Stimulated activated CD8-positive, alpha-beta memory T cell treated with anti-CD3 and anti-CD28 coated beads, Interleukin-7, amount 100 ng/mL, for 48 hours (primary cell): ENCODE measurements at places on chromosomes 13 and 19.

DNA sequence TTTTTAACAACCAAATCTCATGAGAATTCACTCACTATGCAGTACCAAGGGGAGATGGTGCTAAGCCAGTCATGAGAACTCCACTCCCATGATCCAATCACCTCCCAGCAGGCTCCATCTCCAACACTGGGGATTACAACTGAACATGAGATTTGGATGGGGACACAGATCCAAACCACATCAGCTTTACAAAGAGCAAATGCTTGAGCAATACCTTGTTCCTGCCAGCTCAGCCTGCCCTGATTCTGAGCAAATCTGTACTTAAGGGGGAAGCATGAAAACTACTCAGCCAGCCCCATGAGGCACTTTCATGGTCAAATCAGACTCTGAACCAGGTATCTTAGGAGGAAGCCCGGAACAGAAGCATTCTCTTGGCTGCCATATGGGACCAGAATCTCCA, 259.9 kb downstream of the TBC1D4 start:
- DNase-seq = no peak

DNA sequence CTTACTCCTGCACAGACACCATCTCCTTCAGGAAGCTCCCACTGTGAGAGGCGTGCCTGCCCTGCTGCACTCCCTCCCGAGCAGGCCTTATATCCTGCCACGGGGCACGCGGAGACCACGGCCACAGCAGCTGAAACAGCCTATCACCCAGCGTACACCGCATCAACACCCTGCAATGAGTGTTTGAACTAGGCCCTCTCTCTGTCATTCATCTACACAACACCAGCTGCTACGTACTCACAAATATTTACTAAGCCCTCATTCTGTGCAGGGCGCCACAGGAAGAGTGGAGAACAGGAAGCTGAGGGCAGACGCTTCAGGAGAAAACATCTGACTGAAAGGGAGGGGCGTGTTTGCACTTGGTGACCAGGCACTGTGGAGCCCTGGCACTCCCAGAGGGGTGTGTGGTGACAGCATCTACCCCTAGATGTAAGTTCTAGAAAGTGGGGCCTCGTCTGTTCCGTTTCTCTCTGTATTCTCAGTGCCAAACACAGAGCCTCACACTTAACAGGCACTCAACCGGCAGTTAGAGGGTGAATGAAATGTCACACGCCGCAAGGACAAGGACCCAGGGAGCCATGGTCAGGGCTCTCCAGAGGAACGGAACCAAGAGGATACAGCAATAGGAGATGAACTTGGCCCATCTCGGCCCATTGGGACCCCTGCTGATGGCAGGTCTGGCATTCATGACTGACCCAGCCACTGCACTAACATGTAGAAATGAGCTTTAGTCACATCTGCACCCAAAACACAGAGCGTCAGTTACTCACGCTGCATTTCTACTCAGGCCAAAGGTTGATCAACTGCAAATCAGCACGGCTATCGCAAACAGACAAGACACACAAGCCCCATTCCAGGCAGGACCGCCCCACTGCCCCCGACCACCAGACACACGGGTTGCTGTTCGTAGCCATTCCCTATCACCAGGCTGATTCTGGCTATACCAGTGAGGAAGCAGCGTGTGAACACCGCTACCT, 15.7 kb downstream of the RANBP3 start:
- no peak for DNase-seq

DNA sequence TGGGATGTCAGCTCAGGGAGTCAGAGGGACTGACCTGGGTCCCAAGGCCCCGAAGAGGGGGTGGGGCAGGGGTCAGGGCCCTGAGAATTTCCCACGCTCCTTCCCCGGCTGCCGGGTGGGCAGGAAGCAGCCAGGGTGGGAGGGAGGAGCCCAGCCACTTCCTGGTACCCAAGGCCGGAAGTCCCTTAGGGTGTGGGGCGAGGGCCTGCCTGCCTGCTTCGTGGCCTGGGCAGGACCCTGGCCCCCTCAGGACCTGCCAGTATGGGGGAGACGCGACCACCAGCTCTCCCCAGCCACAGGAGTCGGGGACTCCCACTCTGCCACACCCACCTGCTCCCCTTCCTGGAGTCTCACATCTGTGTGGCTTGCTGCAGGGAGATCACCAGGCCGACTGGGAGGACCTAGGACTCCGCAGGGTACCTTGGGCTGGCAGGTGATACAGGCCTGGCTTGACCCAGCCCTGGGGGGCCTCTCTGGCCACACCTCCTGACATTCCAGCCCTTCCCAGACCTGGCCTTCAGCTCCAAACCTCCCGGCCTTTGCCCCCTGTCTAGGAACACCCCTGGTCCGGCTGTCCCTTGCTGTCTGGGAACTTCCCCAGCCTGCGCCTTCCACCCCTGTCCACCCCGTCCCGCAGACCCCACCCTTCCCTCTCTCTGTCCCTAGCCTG, 9.8 kb upstream of the CIRBP start:
- peak; percentile 66 for DNase-seq

DNA sequence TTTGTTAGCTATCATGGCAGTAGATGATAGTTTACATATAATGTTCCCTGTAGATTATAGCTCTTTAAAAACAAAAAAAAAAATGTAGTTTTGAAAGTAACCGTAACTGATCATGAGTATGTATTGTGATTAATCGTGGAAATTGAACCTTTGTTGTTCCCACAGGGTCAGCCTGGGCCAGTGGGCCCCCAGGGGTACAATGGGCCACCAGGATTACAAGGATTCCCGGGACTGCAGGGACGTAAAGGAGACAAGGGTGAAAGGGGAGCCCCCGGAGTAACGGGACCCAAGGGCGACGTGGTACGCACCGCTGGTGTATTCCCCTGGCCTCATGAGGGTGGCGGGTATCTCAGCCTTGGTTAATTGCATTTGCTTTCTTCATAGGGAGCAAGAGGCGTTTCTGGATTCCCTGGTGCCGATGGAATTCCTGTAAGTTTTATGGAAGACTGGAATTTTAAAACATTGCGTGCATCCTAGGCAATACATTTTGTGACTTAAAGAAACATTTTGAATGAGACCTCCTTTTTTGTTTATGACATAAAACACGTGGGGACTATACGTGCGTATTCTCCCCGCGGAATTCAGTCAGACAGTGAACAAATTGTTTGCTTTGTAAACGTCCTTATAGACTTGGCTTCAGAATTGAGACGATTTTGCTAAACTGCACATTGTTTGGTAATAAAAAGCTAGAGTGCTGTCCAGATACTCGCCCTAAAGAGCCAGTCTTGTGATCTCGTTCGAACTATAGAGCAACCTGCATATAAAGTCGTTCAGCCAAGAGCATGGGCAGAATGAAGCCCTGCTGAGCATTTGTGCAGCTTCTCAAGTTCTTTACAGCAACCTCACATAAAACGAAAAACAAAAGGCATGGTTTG, 117.7 kb downstream of the COL4A2 start:
- DNase-seq = no peak

DNA sequence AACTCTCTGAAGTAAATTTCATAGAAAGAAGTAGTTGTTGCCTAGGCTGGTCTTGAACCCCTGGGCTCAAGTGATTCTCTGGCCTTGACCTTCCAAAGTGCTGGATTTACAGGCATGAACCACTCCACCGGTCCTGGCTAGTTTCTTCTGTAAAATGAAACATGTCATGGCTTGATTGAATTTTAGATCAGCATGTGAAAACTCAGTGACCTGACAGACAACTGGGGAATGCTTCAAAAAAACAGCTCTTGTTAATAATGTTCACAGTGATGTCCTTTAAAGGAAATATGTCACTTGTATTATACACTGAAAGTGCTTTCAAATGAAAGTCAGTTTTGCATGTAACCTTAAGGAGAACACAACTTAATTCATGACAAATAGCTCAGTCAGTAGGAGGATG, 118.2 kb downstream of the KLF5 start:
- DNase-seq = no peak

- no peak for DNase-seq
Measured at GRCh38 chr13:27526516-27526915, 76.2 kb upstream of the MTIF3 start.

DNA sequence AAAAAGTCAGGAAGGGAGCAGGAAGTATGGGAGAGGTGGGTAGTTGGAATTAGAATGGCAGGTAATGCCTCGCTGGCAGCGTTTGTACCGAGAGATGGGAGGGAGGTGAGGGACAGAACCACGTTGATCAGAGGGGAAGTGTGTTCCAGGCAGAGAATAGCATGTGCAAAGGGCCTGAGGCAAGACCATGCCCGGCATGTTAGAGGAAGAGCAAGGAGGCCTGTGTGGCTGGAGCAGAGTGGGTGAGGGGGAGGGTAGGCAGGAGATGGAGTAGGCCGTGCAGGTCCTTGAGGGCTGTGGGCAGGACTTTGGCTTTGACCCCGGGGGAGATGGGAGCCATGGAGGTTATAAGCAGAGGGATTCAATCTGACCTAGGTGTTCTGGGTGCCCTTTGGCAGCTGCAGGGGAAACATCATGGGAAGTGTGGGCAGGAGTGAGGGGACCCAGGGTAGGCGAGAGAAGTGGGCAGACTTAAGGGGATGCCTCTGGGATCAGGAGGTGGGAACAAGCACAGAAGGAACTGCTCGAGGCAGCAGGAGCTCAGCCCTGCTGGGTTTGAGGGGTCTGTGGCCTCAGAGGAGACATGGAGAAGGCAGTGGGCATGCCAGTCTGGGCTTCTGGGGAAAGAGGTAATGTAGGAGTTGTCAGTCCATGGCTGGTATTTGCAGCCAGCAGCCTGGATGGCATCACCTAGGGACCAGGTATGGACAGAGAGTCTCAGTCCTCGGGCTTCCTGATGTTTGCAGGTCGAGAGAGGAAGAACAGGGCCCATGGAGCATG, 48.8 kb downstream of the CD320 start:
- no peak for DNase-seq

DNA sequence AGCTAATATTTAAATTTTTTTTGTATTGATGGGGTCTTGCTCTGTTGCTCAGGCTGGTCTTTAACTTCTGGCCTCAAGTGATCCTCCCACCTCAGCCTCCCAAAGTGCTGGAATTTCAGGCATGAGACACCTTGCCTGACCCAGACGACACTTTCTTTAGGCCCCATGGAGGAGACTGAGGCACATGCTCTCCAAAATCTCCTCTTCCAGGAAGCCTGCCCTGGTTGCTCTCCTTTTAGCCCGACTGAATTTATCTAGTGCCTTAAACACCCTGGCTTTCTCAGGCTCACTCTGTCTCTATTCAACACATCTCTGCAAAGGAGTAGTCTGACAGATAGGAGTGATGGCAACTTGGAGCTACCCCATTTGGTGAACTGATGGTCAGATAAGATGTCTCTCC, 18.9 kb downstream of the MYO1F start:
- no peak for DNase-seq

DNA sequence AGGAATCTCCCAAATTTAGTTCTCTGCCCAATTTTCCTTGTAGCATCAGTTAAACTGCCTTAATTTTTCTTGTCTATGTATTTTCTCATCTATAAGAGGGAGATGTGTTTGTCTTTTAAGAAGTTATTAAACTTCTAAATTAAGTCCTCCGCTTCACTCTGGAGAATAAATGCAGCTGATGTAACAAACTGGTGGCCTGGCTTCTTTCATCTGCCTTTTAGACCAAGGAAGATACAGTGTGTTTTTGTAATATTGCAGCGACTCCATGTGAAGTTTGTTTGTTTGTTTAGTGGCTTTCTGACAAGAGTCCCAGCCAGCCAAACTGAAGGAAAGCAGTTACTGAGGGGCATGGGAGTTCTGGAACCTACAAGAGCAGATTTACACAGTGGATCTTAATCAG, 56.4 kb downstream of the KLF12 start:
- no peak for DNase-seq

DNA sequence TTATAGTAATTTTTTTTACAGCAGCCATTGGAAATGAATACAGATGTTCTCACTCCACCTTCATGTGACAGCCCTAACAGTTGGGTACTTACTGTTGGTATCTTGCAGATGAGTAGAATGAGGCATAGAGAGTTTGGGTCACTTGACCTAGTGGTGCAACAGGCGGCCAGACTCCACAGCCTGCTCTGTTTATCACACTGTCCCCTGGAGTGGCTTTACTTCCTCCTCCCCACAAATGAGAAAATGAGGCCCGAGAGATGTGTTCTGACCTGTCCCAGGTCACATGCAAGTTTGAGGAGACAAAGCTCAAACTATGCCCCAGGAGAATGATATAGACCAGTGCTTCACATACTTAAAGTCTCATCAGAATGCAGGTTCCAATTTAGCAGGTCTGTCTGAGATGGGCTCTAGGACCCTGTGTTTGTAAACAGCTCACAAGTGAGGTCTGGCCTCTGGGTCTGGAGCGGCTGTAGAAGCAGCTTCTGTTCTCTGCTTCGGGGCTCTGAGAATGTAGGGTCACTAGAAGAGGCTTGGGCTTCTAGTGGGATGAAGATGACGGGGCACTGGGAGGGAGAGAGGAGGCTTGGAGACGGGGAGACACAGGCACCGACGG, 37.4 kb upstream of the RCBTB2 start:
- DNase-seq = no peak

DNA sequence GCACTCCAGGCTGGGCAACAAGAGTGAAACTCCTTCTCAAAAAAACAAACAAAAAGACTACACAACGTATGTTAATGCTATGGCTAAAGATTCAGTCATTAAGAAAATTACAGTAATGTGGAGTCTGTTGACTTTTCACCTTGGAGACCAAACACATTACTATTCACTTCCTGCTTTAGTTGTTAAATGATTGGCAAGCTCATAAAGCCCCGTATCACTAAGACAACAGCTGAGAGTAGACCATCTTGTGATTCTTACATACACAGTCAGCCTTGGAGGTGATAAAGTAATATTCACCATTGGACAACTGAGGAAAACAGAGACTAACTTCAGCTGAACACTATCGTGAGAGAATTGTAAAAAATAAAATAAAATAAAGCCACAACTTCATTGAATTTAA, 86.5 kb downstream of the KCTD12 start:
- no peak for DNase-seq

DNA sequence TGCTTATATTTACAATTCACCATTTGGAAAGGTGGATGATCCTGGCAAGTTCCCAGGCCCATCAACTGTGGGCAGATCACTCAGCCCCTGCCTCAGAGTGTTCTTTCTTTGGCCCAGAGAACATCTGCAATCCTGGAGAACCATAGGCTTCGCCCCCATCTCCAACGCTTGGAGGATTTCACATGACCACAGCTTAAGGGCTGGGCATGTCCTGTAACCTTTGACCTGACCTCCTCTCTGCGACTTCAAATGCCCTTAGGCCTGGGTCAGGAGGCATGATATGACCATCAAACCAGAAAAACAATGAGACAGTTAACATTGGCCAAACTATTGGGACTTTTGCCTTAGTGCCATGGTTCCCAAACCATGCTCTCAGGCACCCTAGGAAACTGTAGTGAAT, 7.2 kb upstream of the MBNL2 start:
- no peak for DNase-seq

- peak; percentile 50 for DNase-seq
Measured at GRCh38 chr13:24511019-24511815, 1.4 kb downstream of the PARP4 start.

GRCh38 chr13:91241221-91241933, 106.1 kb upstream of the MIR17HG start:
- DNase-seq = no peak

DNA sequence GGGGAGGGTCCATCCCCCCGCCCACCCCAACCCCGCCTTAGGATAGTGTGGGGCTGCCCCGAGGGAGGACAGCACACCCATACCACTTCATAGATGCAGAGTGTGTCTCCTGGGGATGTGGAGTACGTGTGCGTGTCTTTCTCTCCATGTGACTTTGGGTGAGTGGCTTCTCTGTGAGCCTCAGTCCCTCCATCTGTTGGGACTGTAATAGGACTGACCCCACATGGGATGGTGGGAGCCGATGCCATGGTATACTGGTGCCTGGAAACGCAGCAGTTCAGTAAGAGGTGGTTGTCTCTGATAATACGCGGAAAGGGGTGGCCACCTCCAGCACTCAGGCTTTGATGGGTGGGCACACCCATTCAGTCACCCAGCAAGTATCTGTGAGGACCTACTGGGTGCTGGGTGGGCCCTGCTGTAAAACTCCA, 816 bp upstream of the PRKD2 start:
- no peak for DNase-seq

GRCh38 chr13:19665427-19665859, 32.0 kb downstream of the MPHOSPH8 start:
- no peak for DNase-seq
